Cardiac septum (tissue), 1 donor: ENCODE measurements at places on chromosomes 5 and 9.

DNA sequence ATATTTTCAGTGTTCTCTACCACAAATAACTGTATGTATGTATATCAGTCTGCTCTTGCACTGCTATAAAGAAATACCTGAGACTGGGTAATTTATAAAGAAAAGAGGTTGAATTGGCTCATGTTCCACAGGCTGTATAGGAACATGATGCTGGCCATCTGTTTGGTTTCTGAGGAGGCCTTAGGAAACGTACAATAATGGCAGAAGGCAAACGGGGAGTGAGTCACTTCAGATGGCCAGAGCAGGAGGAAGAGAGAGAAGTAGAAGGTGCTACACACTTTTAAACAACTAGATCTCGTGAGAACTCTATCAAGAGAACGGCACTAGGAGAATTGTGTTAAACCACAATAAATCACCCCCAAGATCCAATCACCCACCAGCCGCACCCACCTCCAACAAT, 121.7 kb downstream of the ADAMTS6 start:
- DNase-seq: no peak

DNA sequence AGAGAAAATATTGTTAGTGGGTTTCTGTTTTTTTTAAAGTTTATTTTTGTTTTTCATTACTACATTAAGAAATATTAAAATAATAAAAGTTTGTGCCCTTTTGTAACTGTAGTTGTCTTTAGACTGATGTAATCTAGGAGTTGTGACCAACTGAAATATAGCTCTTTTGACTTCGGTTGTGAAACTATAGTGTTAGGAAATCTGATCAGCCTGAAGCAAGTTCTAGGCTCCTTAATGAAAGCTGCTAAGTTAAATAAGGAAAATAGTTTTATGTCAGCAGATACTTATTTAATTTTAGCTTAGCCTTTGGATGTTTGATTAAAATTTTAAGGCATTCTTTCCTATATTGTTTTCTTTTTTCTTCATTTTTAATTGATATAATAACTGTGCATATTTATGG, 14.2 kb downstream of the AP3S1 start:
- DNase-seq: no peak

- DNase-seq: no peak
Observed at GRCh38 chr5:43680286-43680685, 77.3 kb downstream of the NNT start.

DNA sequence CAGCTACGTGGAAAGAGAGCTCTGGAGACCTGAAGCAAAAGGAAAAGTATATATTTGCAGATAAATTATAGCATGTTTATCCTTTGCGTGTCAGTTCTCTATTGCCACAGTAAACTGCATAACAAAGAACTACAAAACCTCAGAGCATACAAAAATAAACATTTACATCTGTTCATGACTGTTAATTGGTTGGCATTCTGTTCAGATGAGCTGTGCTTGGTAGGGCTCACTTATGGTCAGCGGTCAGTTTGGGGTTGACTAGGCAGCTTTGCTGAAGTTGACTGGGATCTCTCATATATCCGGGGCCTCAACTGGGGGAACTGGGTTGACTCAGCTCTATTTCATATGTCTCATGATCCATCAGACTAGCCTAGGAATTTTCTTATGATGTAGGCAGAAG, 257.7 kb downstream of the TLE1 start:
- DNase-seq: no peak

DNA sequence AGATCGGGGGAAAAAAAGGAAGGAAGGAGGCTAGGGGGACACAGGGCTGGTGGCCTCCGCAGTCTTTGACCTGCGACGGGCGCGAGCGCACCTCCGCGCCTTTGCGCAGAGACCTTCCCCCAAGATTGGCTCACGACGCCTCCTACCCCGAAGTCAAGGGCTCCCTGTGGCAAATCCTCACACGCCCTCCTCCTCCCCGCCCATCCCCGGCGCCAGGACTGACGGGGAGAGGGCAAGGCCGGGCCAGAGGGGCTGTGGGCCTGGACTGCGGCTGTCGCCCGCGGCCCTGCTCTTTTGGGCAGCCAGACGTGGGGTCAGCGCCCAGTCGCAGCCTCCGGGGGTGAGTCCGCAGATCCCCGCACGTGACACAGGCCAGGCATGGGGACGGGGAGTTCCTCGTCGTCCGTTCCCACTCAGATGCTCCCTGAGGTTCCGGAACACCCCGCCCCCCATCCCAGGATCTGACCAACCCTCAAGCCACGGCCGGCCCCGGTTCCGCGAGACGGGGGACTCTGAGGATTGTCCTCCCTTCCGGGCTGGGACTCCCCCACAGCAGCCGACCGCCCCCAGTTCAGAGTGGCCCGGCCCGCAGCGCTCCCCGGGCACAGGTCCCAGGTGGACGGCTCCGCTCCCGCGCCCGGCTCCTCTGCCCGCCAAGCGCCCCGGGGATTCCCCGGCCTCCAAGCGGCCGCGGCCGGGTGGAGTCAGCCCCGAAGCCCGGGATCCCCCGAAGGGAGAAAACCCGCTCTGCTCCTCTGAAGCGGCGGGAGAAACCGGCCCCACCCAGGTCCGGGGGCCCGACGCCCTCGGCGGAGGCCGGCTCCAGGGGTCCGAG, 543 bp upstream of the ANKRD33B start:
- DNase-seq: peak; percentile 81

GRCh38 chr5:159640446-159640845, 275.8 kb upstream of the ADRA1B start:
- no peak for DNase-seq

DNA sequence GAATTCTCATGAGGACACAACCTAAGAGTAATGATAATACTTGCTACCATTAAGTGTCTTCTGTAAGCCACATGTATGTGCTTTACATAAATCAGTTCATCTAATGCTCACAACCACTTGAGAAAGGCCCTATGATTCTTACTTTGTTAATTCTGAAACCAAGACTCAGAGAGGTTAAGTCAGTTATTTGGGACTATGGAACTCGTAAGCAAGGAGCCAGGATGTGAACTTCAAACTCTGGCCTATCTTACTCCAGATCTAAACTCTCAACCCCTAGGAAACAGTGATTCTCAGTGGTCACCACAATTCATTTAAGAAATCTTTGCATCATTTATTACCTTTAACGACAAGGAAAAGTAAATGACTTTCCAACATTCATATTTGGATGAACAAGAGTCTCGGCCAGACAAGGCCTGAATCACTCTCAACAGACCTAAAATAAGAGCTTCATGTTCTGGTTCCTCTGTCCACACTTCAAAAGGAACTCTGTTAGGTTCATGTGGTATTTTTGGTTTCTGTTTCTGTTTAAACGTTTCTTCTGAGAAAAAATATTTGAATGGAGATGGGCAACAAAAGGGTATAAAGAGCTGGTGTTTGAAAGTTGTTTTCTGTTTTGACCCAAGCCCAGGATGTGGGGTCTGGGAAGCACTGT, 104.8 kb downstream of the LPAR1 start:
- no peak for DNase-seq

DNA sequence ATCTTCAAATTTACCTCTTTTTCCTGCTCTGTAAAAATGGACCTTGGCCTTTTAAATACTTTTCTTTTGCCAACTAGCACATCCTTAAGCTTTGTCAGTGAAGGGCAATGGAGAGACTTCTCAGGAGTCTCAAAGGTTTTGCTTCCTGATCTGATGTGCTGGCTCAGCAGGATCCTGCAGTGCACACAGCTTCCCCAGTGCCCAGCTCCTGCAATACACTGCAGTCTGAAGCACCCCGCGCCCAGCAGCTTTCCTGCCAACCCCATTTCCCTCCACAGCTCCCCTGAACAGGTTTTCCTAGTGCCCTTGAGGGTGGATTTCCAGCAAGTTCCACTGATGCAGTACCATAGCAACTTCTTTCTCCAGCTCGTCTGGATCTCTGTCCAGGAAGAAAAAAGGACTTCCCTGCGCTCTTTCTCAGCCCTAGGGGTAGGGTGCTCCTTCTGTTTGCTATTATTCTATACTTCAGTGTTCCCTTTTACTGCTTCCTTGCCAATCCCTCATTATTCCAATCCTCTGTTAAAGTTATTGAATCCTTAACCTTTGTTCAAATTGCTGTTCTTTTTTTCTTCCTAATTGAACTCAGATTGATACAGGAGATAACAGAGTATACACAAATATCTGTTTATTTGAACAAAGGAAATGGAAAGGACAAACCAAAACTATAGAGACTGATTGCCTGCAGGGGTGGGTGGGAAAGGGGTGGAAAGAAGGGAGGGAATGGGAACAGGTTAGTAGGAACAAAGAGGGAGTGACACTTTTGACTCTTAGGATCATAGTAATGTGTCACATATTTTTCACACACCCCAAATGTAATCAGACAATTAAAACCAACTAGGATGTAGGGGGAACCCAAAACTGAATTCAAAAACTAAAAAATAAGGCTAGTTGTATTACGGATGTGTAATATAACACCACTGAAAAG, 8.5 kb downstream of the SNAPC3 start:
- no peak for DNase-seq

GRCh38 chr9:104780796-104781395, 17.0 kb downstream of the NIPSNAP3B start:
- DNase-seq: no peak

GRCh38 chr9:14400658-14400995, 86.7 kb upstream of the NFIB start:
- no peak for DNase-seq

GRCh38 chr9:4517274-4517673, 27.0 kb downstream of the SLC1A1 start:
- no peak for DNase-seq

DNA sequence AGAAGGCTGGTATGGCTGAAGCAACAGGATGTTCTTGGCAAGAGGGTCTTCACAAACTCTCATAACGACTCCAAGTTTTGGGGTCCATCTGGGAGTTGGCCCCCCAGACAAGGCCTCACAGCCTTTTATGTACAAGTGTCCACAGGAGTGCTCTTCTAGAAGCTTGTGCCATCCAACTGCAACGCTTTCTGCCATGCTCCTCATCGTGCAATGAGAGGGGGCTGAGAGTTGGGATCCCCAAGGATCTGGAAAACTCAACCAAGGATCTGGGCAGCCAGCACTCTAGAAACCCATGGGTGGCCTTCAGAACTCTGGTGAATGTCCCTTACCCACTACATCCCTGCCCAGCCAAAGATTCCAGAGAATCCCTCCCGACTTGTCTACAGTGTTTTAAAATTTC, 8.5 kb upstream of the AMBP start:
- peak; percentile 71 for DNase-seq

GRCh38 chr5:135824541-135825041, 9.9 kb upstream of the SLC25A48 start:
- no peak for DNase-seq

- no peak for DNase-seq
Observed at GRCh38 chr9:32742296-32742695, 41.0 kb upstream of the TMEM215 start.

GRCh38 chr5:80064124-80064523, 29.0 kb downstream of the THBS4 start:
- no peak for DNase-seq

- DNase-seq: no peak
Observed at GRCh38 chr5:164319161-164319560, 813.7 kb downstream of the MAT2B start.

DNA sequence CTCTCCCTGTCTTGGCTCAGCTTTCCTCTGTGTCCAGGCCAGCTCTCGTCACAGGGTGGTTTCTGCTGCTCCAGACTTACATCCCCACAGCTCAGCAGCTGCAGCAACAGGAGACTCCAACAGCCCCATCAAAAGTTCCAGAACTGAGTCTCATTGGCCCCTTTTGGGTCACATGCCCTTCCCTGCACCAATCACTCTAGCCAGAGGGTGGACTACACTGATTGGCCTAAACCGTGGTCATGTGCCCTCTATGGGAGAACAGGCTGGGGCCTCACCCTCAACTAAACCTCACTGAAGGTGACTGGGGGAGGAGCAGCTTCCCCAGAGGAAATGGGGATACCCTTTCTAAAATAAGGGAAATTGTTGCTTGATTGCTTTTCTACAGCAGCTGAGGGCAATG, 44.4 kb upstream of the CPLX2 start:
- DNase-seq: no peak

- DNase-seq: no peak
Observed at GRCh38 chr5:141496038-141496437, 7.2 kb downstream of the PCDHGC5 start.

GRCh38 chr5:176486189-176486757, 38.1 kb downstream of the FAF2 start:
- DNase-seq: no peak

- DNase-seq: no peak
Observed at GRCh38 chr5:100609594-100609993, 74.4 kb downstream of the FAM174A start.

- DNase-seq: no peak
Observed at GRCh38 chr9:37906312-37907239, 2.6 kb upstream of the SLC25A51 start.

GRCh38 chr9:108568093-108568492, 287.7 kb downstream of the ACTL7B start:
- DNase-seq: no peak

DNA sequence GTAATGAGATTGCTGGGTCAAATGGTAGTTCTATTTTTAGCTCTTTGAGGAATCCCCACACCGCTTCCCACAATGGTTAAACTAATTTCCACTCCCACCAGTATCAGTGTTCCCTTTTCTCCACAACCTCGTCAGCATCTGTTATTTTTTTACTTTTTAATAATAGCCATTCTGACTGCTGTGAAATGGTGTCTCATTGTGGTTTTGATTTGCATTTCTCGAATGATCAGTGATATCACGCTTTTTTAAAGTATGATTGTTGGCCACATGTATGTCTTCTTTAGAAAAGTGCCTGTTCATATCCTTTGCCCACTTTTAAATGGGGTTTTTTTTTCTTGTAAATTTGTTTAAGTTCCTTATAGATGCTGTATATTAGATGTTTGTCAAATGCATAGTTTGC, 73.5 kb downstream of the MTAP start:
- DNase-seq: no peak

DNA sequence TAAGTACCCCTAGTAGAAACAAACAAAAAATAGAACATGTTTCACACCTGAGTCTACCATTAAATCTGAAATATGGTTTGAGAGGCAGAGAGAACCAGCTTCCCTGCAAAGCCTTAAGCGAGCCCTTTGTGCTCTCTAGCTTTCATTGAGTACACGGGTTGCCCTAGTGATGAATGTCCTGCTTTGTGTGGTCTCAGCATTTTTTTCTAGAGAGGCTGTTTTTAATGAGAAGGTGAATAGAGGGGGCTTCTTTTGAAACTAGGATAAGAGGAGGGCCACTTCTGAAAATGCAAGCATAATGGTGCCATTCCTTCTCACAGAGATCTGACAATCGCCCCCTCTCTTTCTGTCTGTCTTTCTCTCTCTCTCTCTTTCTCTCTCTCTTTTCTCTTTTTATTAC, 131.3 kb downstream of the MACIR start:
- DNase-seq: no peak

GRCh38 chr5:132837868-132838267, 7.4 kb upstream of the SHROOM1 start:
- DNase-seq: no peak

DNA sequence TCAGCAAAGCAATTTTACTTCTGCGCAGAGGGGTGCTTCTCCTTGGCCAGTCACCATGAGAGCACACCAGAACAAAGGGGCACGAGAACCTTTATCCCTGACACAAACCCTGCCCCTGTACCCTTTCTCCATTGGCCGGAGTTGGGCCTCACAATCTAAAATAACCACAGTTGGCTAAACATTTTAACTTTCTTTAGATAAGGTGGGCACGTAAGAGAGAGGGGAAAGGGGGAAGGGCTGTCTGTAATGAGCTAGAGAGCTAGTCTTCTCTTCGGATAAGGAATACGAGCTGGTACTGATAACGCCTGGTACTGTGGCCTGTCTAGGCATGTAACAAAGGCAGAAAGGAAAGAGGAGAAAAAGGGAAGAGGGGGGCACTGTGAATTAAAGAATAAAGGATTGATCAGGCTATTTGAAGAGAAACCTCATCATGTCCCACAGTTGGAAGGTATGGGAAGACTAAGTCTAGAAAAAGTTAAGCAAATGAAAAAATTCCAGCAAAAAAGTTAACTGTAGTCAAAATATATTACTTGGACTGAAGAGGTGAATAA, 1.8 kb upstream of the IARS1 start:
- DNase-seq: no peak
